Dermis microvascular lymphatic vessel endothelial cell (primary cell): ENCODE measurements at places on chromosomes 7 and 10.

GRCh38 chr7:28586736-28587135 is 174.4 kb downstream of the CREB5 start:
- DNase-seq: no peak

DNA sequence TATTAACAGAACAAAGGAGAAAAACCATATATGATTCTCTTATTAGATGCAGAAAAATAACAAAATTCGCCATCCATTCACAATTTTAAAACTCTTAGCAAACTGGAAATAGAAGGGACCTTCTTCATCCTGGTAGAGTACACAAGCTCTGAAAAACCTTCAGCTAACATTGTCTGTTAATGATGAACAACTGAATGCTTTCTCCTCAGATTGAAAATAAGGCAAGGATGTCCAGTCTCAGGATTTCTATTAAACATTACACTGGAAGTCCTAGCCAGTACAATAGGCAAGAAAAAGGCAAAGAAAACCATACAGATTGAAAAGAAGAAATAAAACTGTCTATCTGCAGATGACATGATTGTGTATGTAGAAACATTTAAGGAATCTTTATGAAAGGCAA is 16.0 kb upstream of the CCNY start:
- no peak for DNase-seq

GRCh38 chr10:49141541-49142332 is 7.9 kb upstream of the FAM170B start:
- DNase-seq: no peak

DNA sequence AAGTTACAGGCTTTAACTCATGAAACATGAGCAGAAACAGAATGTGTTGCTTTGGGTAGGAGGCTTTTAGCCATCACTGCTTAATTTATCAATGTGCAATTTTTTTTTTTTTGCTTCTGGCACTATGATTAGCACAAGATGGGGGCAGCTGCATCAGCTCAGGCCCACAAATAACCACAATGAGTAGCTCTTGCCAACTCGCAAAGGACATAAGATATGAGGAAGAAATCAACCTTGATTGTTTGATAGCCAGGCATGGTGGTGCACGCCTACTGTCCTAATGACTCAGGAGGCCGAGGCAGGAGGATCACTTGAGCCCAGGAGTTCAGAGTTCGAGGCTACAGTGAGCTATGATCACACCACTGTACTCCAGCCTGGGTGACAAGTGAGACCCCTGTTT is 12.3 kb downstream of the NOD1 start:
- no peak for DNase-seq

GRCh38 chr7:136228171-136228570 is 251.0 kb upstream of the MTPN start:
- DNase-seq: no peak

DNA sequence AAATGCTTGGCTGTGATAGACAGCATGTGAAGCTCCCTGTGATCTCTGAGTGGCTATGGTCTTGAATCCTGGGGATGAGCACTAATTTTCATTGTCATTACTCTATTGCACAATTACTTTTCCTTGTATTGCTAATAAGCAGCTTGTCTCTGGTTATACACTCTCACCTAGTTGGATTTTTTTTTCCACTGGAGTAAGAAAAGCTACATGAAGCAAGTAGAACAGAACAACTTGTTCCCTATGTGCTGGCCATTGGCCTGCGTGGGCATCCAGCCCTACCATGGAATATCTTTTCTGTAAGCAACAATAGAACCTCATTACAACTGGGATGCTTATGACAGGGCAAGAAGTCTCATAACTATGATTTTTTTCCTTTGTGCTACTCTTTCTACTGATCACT is 807.4 kb downstream of the TNS3 start:
- no peak for DNase-seq

GRCh38 chr7:80145780-80146422 is 11.3 kb downstream of the GNAI1 start:
- no peak for DNase-seq

- DNase-seq: peak; percentile 28
These were observed 80.8 kb upstream of the PLXNA4 start for GRCh38 chr7:132656846-132657776.

- peak; percentile 7 for DNase-seq
These were observed 189.2 kb downstream of the THSD7A start for GRCh38 chr7:11642841-11643240.
